ENCODE measurements at places on chromosomes 1 and 21.

DNA sequence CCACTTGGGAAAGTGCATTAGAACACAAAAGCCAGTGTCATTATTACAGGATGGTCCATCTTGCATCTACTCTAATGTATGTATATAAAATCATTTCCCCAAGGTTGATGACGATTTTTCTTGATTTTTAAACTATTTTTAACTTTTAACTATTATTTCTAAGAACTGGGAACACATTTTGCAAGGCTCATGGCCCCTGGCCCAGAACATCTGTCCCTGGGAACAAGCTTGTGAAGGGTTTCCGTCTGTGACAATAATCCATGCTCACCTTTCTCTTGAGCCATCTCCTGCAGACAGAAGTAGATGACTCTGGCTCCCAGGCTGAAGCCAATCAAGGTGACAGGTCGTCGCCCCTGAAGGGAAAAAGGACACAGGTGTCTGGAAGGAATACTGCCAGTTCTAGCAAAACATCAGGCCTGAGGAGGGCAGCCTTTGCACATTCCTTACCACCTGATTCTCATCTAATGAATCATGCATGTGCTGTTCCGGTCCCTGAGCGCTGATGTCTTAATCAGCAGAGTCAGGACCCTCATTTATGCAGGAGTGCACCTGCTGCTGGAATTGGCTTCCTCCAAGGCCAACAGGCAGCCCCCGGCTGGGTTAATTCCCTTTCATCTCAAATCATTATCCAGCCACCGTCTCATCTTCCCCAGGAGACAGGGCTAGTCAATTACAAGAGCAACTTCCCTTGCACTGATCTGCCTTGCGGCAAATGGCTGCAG, 62.5 kb downstream of the TMCO4 start:
- DNase-seq: no peak

DNA sequence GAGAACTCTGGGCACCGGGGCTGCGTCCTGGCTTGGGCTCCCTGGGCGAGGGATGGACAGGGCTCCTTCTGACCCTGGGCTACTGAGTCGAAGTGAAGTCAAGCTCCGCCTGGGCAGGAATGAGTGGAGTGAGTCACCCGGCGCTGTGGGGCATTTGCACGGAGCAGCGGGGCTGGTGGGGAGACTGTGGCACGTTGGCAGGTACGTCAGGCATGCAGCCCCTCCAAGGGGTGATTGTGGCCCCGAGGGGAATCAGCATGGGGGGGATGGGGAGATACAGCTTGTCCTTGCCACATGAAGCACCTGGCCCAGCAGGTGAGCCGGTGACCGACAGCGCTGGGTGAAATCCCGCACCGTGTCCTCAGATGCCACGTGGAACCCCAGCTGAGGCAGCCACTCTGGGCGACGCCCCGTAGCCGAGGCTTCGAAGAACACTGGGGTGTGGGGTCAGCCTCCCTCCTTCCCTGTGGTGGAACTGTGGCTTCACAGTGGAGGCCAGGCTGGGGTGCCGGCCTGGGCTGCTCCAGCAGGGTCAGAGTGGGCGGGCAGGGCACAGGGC, 62.3 kb downstream of the COL18A1 start:
- DNase-seq: no peak

DNA sequence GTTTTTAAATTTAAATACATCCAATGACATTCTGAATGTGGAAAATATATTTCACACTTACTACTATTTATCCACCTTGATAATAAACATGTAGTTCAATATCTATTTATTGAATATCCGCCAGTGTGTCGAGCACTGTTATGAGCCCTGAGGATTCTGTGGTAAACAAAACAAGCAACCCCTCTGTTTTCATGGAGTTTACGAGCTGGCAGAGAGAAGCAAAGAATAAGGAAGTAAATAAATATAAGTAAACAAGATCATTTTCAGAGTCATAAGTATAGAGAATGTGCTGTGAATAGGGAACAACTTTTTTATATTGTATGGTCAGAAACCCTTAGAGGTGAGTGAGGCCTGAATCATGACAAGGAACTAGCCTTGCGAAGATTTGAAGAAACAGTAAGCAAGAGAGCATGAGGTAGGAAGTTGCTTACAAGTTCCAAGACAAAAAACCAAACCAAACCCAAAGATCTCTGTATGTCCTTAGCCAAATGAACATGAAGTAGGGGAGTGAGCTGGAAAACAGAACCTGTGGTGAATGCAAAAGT, 6.4 kb upstream of the SERBP1 start:
- DNase-seq: no peak

GRCh38 chr1:29550119-29550841, 314.0 kb downstream of the PTPRU start:
- no peak for DNase-seq

DNA sequence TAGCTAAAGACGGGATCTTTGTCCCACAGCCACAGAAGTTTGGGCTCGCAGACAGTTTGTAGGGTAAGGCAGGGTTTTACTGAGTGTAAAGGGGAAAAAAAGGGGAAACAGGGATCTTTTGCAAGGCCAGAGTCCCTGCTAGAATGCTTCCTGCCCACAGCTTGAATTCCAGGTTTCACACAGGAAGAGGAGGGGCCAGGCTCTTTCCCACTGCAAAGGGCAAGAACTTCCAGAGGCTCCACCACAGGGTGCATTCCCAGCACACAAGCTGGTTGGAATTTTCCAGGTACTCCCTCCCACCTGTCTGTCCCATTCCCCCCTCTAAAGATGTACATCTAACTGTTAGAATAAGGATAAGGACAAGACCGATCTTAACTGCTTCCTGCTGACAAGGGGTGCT, 1126.9 kb downstream of the KCNT2 start:
- no peak for DNase-seq

GRCh38 chr1:18724801-18725200, 94.2 kb downstream of the PAX7 start:
- no peak for DNase-seq

- DNase-seq: peak; percentile 38
Observed at GRCh38 chr1:35718492-35719336, at the start of gene C1orf216. Gene C1orf216, minus strand, starts transcription at chr1:35718884. Its CDS starts 2,563 bp downstream, at chr1:35716321.

DNA sequence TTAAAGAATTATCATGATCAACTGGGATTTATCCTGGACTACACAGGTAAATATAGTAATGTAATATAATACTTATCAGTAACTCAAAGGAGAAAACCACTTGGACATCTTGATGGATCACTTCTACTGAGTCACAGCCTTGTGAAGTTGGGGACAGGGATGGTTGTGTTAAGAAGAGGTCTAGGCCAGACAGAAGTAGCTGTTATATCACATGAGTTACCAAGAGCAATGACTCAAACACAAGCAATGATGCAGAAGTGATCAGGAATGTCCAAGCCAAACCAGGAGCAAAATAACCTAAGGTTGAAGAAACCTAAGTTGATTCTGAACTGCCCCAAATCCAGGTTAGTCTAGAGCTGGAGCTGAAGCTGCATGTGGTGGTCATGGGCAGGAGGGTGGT, 424.5 kb upstream of the DAB1 start:
- no peak for DNase-seq

DNA sequence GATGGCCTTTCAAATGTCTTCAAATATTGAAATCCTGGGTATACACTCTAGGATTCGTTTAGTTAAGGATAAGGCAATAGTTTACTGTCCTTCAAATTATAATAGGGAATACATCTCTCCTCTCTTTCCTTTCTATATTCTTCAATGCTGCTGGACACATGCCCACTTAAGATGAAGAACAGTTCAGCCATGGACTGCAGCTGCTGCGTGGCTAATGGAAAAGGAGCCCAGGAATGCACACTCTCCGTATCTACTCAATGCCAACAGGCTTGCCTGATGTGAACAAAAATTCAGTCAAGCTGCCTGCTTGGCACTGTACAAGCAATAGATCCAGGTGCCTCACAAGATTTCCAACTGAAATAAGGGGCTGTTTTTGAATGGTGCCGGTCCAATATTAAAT, 321.2 kb upstream of the LYPLAL1 start:
- DNase-seq: no peak

DNA sequence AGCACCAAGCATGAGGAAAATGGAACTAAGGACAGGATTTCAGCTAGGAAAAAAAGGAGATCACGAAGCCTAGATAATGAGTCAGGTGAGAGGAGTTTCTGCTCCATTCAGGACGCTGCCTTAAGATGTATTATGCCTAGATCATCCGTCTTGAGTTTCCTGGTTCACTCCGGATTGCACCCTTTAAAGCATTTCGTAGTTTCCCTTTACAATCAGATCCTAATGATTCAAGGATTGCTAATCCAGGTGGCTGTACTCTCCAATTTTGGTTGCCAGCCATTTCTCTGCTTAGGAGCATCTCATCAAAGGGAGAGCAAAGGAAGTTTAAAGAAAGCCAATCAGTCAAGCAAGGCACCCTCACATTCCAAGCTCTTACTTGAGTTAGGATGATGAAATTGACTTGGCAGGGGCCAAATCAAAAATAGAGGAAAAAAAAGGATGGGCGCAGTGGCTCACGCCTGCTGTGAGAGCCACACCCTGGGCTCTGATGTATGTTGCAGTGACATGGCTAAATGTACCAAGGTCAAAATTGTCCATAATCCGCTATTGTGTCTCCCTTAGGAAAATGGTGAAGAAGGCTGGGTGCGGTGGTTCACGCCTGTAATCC, 156.9 kb upstream of the SOD1 start:
- no peak for DNase-seq

DNA sequence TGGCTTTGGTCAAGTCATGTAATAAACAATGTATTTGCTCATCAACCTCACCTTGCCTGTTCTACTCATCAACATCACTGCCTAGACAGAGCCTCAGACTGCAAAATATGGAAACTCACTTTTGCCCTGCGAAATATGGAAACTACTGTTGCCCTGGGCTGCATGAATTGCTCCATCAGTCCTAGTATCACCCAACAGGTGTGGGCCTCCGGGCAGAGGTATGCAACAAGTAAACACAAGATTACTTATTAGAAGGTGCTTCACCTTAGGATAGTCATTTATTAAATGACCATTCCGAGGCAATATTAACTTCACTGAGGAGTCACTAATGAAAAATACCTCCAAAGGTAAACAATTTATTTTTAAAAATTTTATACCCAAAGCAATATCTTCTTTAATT, 286.7 kb downstream of the BACH1 start:
- DNase-seq: no peak

DNA sequence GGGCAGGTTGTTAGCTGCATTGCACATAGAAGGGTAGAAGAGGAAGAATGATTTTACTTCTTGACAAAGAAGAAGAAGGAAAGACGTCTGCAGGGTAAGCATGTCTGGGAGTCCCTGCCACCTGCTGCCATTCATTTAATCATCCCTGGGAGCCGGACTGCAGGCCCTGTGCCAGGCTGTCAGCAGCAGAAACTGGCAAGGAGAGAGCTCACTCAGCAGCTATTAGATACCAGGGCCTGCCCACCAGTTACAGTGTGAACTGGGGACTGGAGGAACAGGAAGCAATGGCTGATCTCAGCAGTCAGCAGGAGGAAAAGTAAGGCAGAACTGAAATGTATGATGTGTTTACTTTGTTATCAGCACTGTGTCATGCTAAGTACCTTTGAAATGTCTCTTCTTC, 75.7 kb upstream of the C1orf87 start:
- no peak for DNase-seq

DNA sequence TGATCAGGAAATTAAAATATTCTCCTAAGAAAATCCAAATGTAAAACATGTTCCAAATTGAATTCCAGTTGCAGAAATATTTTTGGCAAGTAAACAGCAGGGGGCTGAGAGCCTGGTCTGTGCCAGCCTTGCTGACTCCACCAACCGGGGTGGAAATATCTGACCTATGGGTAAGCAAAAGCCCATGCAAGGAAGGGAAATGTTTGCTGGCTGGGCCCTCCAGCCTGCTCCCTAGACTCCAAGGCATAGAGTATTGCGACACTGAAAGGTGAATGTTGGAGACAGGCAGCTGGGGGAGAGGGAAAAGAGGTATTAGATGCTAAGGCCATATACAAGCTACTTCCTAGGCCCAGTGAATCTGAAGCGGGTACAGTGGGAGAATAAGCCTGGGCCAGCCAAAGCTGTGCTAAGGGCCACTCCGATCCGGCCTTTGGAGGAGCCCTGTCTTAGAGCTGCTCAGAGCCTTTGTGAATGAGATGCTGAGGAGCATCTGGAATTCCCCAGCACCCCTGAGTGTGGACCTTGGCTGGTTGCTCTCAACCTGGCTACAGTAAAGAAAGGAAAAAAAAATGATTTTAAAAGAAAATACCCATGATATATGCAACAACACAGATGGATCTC, 24.9 kb upstream of the ATP1B1 start:
- DNase-seq: no peak

DNA sequence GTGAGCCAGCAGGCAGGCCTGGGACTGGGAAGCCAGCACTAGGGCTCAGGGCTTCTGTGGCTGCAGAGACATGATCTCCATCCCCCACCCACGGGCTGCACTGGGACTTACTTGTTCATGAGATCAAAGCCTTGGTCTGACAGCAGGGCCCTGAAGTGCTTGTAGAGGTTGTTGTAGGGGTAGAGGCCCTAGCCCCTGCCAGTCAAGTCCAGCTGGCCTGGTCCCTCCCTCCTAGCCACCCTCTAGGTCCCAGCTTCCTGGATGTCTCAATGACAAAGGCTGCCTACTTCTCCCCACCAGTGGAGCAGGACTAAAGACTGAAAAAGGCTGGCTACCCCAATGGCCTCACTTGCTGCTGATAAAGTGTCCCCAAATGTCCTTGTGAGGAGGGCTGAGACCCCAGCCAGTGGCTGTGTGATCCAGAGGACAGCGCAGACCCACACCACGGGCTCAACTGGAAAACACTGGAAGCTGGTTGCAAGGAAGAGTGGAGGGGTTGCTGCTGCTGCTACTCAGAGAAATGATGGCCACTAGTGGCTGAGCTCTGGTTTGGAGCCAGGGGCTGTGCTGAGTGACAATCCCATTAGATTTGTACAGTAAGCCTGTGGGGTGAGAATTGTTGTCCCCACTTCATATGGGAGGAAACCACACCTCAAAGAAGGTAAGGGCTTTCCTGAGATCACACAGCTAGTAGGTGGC, 1.4 kb downstream of the HTR1D start:
- DNase-seq: no peak

DNA sequence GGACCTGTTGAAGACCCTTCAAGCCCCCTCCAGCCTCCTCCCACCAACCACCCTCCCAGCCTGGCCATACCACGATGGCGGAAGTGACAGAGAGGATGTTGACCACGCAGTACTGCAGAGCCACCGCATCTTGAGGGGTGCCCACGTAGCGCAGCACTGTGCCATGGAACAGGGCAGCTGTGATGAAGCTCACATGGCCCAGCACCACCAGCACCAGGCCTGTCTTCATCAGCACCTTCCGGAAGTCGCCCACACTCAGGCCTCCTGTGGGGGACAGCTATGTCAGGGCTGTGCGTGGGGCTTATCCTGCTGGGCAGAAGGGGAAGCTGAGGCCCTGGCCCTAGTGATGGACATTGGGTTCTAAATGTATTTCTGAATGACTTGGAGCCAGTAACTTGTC, 3.1 kb downstream of the TMEM54 start:
- DNase-seq: no peak

GRCh38 chr1:147586414-147586813, 45.1 kb downstream of the BCL9 start:
- DNase-seq: no peak

DNA sequence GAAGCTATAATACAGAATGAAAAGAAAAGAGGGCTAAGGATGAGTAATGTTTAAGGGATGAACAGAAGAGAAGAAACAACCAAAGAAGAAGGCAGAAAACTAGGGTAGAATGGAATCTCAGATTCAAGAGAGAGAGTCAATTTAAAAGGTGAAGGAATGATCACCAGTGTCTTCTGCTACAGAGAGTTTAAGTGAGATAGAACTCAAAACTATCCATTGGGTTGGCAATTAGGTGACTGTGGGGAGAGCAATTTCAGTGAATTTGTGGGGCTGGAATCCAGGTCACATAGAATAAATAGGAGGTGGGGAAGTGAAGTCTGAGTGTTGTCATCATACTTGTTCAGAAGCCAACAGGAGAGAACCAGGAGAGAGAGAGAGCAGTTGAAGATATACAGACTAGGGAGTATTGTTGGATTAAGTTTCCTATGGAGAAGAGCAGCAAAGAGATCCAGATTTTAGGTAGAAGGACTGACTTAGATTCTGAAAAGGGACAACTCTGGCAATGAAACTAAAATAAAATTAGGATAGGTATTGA, 19.9 kb downstream of the MACF1 start:
- no peak for DNase-seq

Data from stimulated activated CD8-positive, alpha-beta memory T cell treated with anti-CD3 and anti-CD28 coated beads, Interleukin-15, amount 100 ng/mL, for 1 hour (primary cell).